ENCODE measurements at places on chromosomes 5 and 9. TPM values are rescaled to one million over a fixed set of nuclear protein-coding genes. Genes with fewer than 3 reads are reported as not detected.

PTGS1 gene
- total RNA-seq, result 0.89 TPM

TTC23L gene
- total RNA-seq, result not detected

RASGRF2 gene
- 6.7 TPM for total RNA-seq

NHP2 gene
- total RNA-seq, result 196 TPM

NUTM2F gene
- total RNA-seq, result not detected

FOXD4L5 gene
- total RNA-seq, result 0.25 TPM

PCDHGB6 gene
- total RNA-seq, result 0.89 TPM

SYK gene
- total RNA-seq, result 53.0 TPM

PLPPR1 gene
- not detected for total RNA-seq

All from natural killer cell treated with Interleukin-12 subunit alpha and Interleukin-12 subunit beta and Interleukin-15 and Interleukin-18, amount 100 ng/mL, for 72 hours (primary cell).